ENCODE measurements at places on chromosomes 4 and X. TPM values are rescaled to one million over a fixed set of nuclear protein-coding genes. Genes with fewer than 3 reads are reported as not detected.

GRCh38 chr4:141215030-141215429 is 5.7 kb upstream of the ZNF330 start:
- DNase-seq: no peak

DNA sequence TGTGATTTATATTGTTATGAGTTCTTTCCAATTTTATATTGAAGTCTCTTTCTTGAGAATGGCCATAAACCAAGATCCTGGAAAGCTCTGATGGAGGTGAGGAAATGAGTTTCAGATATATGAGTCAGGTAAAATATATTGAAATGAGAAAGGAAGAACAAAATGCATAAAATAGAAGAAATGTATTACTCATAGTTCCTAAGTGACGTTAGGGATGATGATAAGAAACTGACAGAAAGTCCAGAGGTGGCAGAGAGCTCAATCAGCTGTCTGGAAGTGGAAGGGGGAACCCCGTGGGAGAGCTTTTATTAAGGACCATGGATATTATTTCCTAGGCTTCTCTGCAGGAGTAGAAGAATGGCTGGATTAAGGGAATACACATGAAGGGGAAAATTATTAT is 24.6 kb downstream of the UGT2B7 start:
- DNase-seq: no peak

DNA sequence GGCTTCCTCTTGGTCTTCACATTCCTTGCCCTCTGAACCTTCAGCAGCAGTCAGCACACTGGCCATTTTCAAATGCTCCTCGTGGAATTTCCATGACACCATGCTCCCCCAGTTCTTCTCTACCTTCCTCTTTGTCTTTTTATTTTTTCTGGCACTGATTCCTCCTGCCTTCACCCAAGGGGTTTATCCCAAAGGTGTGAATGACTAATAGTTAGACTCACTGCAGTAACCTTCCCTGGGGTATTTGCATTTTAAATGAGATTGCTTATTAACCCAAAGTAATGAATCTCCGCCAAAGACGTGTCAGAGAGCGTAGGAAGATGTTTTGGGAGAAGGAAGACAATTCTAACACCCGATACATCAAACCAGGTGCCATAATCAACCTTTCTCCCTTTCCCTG is 36.2 kb downstream of the CD40LG start:
- DNase-seq: no peak

DNA sequence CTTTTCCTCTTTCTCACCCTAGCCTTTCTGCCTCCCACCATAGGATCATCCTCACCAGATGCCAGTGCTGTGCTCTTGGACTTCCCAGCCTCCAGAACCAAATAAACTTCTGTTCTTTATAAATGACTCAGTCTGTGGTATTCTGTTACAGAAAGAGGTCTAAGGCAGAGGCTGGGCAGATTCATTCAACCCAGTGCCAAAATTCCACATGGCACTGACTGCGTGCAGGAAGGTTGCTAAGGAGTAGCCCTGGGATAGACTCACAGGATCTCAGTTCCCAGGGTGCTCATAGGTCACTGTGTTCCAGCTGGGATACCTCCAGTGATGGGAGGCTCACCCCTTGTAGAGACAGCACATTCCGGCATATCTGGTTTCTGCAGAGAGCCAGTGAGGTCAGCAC is 22.0 kb downstream of the SORCS2 start:
- peak; percentile 4 for DNase-seq

DNA sequence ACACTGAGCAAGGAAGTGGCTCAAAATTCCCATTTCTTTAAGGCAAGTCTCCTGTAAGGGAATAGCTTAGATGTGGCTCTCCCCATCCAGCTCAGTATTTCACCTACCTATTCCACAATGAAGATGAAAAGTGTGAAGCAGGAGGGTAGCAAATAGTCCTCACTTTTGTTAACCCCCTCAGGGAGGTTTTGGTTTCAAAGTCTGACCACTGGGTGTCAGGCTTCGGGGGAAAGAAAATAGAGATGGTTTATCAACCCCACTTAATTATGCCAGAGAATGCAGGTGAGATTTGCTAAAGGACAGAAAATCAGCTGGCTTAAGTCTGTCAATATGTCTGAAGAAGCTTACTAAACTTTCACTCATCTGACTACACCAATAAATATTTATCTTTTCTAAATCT is 69.5 kb downstream of the DHX15 start:
- DNase-seq: no peak

DNA sequence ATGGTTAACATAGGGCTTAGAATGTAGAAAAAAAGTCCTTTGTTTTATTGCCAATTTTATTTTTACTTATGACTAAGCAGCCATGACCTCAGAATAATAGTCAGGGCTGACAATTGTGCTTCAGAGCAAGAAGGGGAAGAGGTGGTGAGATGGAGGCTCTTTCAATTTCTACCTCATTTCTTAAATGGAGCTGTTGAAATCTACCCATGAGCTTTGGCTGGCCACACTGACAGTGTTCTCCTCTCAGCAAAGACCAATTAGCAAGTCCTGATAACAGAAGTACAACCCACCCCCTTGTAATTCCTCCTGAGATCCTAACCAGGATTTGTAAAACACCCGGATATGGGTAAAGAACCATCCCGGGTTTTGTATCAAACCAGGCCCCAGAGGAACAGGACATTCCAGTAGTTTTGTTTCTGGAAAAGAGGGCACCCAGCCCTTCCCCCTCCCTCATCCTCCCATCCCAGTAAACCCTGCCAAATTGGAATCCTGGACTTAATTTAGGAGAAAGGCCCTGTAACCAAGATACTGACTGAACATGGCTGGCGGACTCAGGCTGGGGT is at the start of gene HEPH:
TSS of gene HEPH (plus strand) at position 399 of the 563 bp plus-strand sequence. CDS start 6,324 bp downstream, outside the sequence.
- DNase-seq: peak; percentile 66

Gene RS1
- not detected for polyA plus RNA-seq

DNA sequence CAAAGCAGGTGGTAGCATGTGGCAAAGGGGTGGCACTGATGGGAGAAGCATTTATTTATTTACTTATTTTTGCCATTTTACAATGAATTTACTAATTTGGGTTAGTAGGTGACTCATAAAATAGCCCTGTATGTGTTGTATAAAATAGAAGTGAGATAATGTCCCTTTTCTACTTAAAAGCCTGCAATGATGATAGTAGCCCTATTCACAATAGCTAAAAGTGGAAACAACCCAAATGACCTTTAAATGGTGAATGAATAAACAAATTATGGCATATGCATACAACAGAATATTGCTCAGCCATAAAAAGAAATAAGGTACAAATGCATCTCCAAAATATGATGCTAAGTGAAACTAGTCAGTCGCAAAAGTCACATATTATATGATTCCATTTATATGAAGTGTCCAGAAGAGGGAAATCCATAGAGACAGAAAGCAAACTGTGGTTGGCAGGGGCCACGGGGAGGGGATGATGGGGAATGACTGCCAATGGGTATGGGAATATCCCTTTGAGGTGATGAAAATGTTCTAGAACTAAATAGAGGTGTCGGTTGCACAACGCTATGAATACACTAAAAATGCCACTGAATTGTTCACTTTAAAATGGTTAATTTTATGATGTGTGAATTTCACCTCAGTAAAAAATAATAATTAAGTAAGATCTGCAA is 35.8 kb upstream of the FAM9C start:
- no peak for DNase-seq

- DNase-seq: no peak
Observed at GRCh38 chrX:112761242-112762207, 79.1 kb downstream of the AMOT start.

- DNase-seq: peak; percentile 35
Observed at GRCh38 chr4:87005690-87006425, 71.0 kb downstream of the AFF1 start.

Gene NPY2R
- polyA plus RNA-seq: not detected

Gene TRIM75
- polyA plus RNA-seq: not detected

DNA sequence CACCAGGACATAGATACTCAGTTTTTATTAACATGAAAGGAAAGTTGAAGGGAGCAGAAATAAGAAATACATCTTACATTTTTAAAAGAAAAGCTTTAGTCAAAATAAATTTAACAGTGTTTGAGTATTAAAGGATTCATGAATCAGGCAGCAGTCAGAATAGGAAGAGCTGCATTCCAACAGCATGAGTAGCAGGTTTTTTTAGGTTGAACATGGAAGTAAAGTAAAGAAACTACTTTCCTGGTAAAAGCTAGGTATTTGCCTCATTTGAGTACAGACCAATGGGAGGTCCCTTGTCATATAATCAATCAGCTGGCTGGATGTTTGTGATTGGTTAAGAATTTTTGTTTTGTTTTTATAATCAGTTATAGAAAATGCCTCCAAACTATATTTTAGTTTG is 645.9 kb upstream of the INTU start:
- no peak for DNase-seq

- DNase-seq: no peak
Observed at GRCh38 chr4:8285143-8285975, 15.8 kb downstream of the HTRA3 start.

GRCh38 chr4:117385526-117385925 is 300.1 kb upstream of the TRAM1L1 start:
- DNase-seq: no peak

DNA sequence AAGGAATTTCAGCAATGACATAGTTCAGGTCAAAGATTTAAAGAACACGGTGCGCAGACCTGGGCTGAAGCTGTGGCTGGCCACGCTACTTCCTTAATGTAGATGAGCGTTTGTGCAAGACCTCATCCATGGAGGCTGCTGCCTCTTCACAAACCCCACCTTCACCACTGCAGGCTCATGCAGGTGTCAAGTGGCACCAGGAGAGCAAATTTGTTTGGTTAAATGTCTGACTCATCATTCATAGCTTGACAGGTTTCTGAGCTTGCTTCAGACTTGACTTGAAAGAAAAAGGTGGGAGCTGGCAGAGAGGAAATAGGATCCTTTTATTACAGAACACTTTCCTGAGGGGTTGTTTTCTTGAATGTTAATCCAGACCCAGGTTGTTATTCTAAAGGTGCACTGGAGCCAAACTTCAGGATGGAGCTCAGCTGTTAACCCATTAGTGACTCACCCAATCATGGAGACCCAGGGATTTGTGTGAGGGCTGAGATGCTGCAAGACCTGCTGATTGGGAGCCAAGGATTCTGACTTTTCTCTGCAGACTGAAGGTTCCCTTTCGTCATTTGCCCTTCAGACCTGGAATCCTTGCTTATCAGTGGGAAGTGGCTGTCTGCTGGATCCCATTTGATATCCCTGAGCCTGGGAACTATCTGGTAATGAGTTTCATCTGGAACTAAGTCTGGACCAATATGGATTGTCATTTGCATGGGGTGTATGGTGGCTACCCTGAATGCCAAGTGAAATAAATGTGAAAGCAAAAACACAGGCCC is 315.3 kb downstream of the PTTG2 start:
- DNase-seq: no peak

Gene POU4F2
- polyA plus RNA-seq: not detected

DNA sequence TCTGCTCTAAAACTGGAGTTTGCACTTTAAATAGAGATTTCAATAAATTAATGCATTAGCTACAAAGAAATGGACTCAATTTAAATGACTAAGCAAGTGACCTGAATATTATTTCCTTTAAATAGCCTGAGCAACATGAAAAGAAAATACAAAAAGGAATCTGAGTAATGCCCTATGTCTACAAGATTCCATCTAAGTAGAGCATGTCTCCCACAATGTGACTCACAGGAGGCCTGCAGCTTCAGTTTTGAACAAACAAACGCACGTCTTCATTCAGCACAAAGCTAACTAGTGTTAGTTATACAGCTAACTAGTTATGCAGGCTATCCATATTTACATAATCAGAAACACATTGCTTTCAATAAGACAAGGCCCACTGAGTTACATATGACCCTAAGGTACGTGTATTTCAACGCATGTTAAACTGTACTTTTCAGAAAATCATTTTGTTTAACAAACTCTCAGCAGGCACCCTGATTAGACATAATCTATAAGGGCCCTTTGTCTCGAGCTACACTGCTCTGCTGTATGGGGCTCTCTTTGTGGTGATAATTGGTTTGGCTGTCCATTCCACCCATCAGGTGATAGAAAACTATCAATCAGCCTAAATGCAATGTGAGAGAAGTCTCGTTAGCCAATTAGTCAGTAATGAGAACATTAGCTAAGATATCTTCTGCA is 116.5 kb downstream of the MAML3 start:
- no peak for DNase-seq

DNA sequence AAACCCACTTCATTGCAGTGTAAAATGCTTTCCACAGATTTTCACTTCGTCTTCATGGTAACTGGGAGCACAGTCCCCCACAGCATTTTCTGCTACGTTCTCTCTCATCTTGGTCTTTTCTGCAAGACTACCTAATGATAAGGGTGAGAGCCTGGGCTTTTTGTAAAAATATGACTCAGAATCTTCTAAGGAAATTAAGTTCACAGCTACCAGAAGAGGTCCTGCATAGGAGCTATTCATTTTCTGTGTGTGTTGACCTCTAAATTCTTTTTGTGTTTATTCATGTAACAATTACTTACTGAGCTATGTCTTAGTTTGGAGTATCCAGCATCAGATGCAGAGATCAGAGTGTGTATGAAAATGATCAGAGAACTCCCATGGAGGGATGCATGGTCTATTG is 192.2 kb downstream of the CPEB2 start:
- DNase-seq: no peak
